Thyroid gland (tissue), 4 donors: ENCODE measurements at places on chromosomes 11 and 22. TPM values are rescaled to one million over a fixed set of nuclear protein-coding genes. Genes with fewer than 3 reads are reported as not detected.

Gene ISX
- total RNA-seq, result not detected

Gene TRPC6
- total RNA-seq, result 15.4 TPM

Gene CFAP300
- 1.6 TPM for total RNA-seq

Gene RBFOX2
- total RNA-seq, result 107 TPM

Gene LARGE2
- total RNA-seq, result 13.2 TPM

Gene SLC29A2
- 11.4 TPM for total RNA-seq

Gene OR4S1
- total RNA-seq, result not detected

Gene CAPN5
- total RNA-seq, result 3.0 TPM

Gene CECR2
- total RNA-seq, result 2.1 TPM

Gene APOA4
- total RNA-seq, result not detected

Gene CENPM
- total RNA-seq, result not detected

Gene SHISAL1
- total RNA-seq, result 0.22 TPM

Gene CSRP3
- not detected for total RNA-seq

Gene MGAT3
- 1.6 TPM for total RNA-seq

Gene SNX32
- 0.45 TPM for total RNA-seq

Gene MS4A3
- not detected for total RNA-seq

Gene IMMP1L
- 18.7 TPM for total RNA-seq

Gene TRIM48
- not detected for total RNA-seq

Gene ZDHHC24
- total RNA-seq, result 20.6 TPM

Gene ARHGAP42
- total RNA-seq, result 21.8 TPM

Gene OR2AT4
- not detected for total RNA-seq

Gene XKR3
- not detected for total RNA-seq

Gene CALCB
- 0.33 TPM for total RNA-seq

Gene APOA1
- total RNA-seq, result 7.3 TPM

Gene CRYBB2
- not detected for total RNA-seq

Gene ST14
- total RNA-seq, result 101 TPM

Gene LRRC74B
- not detected for total RNA-seq

Gene SEC14L6
- total RNA-seq, result 0.11 TPM

Gene VPS51
- 451 TPM for total RNA-seq

Gene CDC42BPG
- total RNA-seq, result 7.8 TPM

Gene OTUB1
- total RNA-seq, result 89.0 TPM

Gene NCAM1
- 94.8 TPM for total RNA-seq

Gene PRRG4
- total RNA-seq, result 13.4 TPM

Gene TRIM68
- total RNA-seq, result 40.2 TPM

Gene HORMAD2
- total RNA-seq, result not detected

Gene MFRP
- not detected for total RNA-seq

Gene CNTF
- total RNA-seq, result 5.0 TPM

Gene ARVCF
- 118 TPM for total RNA-seq

Gene CHADL
- 4.6 TPM for total RNA-seq

Gene MRGPRX4
- not detected for total RNA-seq

Gene APOL4
- not detected for total RNA-seq

Gene NLRX1
- 33.1 TPM for total RNA-seq

Gene OR5B21
- total RNA-seq, result not detected

Gene TRIM6
- total RNA-seq, result 7.1 TPM

Gene SERHL2
- 0.83 TPM for total RNA-seq

Gene WT1
- 0.33 TPM for total RNA-seq

Gene RFPL2
- total RNA-seq, result not detected

Gene OR52H1
- 1.2 TPM for total RNA-seq
